ENCODE measurements at places on chromosomes 4 and X.
A peak's percentile ranks its signal among the peaks of the same experiment; 100 is the strongest.

DNA sequence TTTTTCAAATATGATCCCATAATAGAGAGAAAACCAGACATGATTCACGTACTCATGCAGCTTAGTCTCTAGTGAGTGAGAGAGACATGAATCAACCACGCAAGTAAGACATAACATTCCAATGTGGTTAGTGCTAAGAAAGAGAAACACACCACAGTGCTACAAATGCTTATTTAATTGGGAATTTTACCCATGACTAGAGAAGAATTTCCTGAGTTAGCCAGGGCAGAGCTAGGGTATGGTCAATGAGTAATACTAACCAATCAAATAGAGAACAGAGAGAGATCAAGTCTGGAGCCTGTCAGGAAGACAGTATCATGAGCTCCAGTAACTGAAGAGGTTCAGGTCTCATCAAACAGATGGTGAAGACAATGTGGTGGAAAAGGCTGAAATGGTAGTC lies 495.2 kb downstream of the PDGFC start:
- peak; percentile 74 for DNase-seq

GRCh38 chr4:70772929-70773555 lies 51.3 kb downstream of the RUFY3 start:
- no peak for DNase-seq

GRCh38 chr4:165011403-165011802 lies 20.4 kb upstream of the TRIM60 start:
- DNase-seq = no peak

- DNase-seq = no peak
Measured at GRCh38 chrX:13599491-13599890, 30.1 kb downstream of the EGFL6 start.

- no peak for DNase-seq
Measured at GRCh38 chr4:140071806-140072205, 82.2 kb downstream of the MAML3 start.
